ENCODE measurements at places on chromosomes 1 and 21.

DNA sequence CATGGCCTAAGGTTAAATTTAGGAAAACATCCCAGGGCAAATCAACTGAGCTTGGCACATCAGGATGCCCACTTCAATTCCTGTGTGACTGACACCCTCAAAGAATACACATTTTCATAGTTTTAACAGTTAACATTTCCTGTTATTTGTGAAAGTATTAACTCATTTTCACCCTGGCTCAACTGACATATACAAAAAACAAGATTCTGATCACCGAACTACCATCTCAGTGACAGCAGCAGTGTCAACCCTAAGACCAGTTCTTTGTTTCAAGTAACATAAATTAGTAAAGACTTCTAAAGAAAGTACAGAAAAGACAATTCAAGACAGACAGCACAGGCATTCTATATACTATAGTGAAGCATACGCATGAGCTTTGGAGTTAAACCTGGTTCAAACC lies 69.0 kb upstream of the SDC3 start:
- DNase-seq, result no peak

GRCh38 chr1:19831441-19831840 lies 16.4 kb upstream of the RNF186 start:
- no peak for DNase-seq

GRCh38 chr1:8430476-8430875 lies 112.6 kb downstream of the SLC45A1 start:
- no peak for DNase-seq

DNA sequence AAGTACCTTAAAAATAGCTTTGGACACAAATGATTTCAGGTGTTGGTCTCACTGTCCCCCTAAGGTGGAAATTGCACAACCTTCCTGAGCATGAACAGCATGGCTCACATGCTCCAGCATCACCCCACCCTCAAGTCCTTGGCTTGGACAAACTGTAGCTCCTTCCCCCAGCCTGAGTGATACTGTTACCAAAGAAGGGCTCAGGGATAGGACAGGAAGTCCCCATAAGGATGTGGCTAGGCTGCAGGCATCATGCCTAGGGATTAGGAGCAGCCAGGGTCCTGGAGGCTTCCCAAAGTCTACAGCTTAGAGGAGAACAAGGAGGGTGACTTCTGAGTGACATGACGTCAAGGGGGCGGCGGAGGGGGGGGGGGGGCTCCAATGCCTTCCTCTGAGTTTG lies 10.1 kb downstream of the FAM78B start:
- DNase-seq, result no peak

DNA sequence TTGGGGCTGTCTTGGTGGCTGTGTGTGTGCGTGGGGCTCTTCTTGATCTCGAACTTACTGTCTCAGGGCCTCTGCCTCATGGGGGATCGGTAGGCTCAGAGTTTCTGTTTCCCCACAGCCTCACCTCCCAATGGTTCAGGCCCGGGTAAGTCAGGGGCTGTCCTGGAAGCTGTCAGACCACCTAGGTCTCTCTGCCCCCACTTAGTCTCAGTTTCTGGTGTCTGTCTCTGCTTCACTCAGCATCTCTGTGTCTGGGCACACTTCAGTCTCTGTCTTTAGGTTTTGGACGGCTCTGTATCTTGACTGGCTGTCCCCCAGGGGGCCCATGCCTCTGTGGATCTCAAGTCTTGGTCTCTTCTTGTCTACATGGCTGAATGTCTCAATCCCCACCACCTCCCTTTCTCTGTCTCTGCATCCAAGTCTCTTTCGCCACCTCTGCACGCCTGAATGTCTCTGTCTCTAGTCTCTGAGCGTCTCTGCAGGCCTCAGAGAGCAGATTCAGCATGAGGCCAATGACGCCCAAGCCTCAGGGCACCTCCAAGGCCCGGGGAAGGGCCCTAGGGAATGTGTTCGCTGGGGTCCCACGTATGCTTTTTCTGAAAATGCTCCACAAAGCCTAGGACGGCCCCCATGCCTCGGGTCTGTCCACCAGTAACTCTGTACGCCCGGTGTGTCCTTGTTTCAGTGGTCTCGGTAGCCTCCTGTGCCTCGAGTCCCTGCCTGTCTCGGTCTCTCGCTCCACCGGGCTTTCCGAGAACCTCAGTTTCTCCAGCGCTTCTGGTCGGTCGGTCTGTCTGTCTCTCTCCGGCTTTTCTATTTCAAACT lies 818 bp downstream of the FHL3 start:
- peak; percentile 48 for DNase-seq

GRCh38 chr1:14367451-14367850 lies 231.0 kb upstream of the KAZN start:
- DNase-seq, result no peak

Data from DMS53 (cell line).